ENCODE measurements at places on chromosomes 5 and 9. TPM values are rescaled to one million over a fixed set of nuclear protein-coding genes. Genes with fewer than 3 reads are reported as not detected.

GRCh38 chr5:90632791-90633190, 74.2 kb downstream of the ADGRV1 start:
- no peak for DNase-seq

Gene MYOZ3
- 6.2 TPM for total RNA-seq

- no peak for DNase-seq
These were observed 264.8 kb downstream of the CSNK1G3 start for GRCh38 chr5:123776761-123777160.

Gene PCDHGB2
- total RNA-seq, result 8.8 TPM

Gene CTSV
- total RNA-seq, result 0.14 TPM

Gene ENG
- total RNA-seq, result 139 TPM

DNA sequence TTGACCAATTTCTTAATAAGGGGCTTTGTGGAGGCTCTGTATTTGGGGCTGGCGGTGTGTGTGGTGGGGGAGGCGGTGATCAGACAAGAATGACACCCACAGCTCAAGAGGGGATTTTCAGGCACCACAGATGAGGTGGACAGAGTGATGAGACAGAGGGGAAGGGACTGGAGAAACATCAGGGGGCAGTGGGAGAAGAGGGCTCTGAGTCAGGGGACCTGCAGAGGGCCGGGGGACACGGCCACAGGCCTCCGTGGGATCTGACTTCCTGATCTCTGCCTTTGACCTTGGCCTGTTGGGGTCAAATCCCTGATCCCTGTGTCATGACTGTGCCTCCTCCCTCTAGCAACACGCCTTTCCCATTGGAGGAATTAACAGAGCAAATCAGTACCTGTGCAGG, 197.7 kb downstream of the C9orf50 start:
- DNase-seq, result no peak

Gene FGF1
- total RNA-seq, result 59.9 TPM

DNA sequence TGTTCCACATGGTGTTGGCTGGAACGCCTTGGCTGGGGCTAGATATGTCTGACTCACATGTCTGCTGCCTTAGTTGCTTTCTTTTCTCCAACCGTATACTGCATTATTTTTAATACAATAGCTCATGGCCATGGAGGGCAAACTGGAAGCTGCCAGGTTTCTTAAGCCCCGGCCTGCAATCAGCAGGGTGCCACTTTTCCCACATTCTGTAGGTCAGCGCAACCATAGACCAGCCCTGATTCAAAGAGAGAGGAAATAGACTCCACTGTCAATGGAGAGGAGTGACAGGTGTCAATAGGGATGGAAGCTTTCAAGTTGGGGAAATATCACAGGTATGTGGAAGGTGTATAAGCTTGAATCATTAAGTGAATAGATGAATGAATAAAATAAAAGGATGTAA, 60.5 kb downstream of the TARS1 start:
- no peak for DNase-seq

GRCh38 chr5:56585999-56586691, 229.2 kb upstream of the MAP3K1 start:
- peak; percentile 53 for DNase-seq

Gene INSYN2B
- total RNA-seq, result 0.08 TPM
